ENCODE measurements at places on chromosomes 4 and X.

DNA sequence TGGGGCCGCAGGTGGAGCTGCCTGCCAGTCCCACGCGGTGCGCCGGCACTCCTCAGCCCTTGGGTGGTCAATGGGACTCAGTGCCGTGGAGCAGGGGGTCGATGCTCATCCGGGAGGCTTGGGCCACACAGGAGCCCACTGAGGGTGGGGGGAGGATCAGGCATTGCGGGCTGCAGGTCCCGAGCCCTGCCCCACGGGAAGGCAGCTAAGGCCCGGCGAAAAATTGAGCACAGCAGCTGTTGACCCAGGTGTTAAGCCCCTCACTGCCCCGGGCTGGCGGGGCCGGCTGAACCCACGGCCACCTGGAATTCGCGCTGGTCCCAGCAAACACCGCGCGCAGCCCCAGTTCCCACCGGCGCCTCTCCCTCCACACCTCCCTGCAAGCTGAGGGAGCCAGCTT is 26.1 kb downstream of the VCX2 start:
- DNase-seq: no peak

DNA sequence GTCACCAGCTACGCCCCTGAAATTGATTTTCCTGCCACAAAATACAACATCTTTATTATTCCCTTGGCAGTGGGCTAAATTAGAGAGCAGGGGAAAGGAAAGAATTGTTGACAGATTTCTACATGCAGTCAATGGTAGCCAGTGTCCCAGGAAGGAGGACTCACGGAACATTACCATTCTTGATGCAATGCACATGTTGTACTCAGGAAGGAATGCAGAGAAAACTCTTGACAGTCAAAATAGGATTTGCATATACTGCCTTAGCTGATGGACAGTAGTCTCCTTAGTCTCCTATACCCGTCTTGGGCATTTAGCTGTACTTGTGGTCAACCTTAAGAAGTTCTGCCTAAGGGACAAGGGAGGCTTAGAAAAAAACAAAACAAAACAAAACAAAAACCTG is 158.0 kb upstream of the GYPA start:
- no peak for DNase-seq

GRCh38 chr4:57137261-57137660 is 27.1 kb upstream of the IGFBP7 start:
- no peak for DNase-seq

GRCh38 chr4:153466949-153467896 is 1.1 kb downstream of the TMEM131L start:
- no peak for DNase-seq

GRCh38 chrX:64204701-64205440 is 637 bp downstream of the AMER1 start:
- no peak for DNase-seq

- no peak for DNase-seq
These were observed 37.5 kb downstream of the HERC3 start for GRCh38 chr4:88629826-88630225.

- no peak for DNase-seq
These were observed 562.2 kb downstream of the ZIC3 start for GRCh38 chrX:138128027-138128671.
